Stimulated activated CD4-positive, alpha-beta T cell treated with anti-CD3 and anti-CD28 coated beads, Interleukin-1b, Interleukin-23, amount 100 ng/mL, for 4 hours (primary cell): ENCODE measurements at places on chromosomes 16 and 17.
A peak's percentile ranks its signal among the peaks of the same experiment; 100 is the strongest.

GRCh38 chr17:8220783-8221662 lies 10.6 kb upstream of the AURKB start:
- DNase-seq = peak; percentile 91

GRCh38 chr17:38562903-38563302 lies 42.8 kb downstream of the SRCIN1 start:
- DNase-seq = no peak

DNA sequence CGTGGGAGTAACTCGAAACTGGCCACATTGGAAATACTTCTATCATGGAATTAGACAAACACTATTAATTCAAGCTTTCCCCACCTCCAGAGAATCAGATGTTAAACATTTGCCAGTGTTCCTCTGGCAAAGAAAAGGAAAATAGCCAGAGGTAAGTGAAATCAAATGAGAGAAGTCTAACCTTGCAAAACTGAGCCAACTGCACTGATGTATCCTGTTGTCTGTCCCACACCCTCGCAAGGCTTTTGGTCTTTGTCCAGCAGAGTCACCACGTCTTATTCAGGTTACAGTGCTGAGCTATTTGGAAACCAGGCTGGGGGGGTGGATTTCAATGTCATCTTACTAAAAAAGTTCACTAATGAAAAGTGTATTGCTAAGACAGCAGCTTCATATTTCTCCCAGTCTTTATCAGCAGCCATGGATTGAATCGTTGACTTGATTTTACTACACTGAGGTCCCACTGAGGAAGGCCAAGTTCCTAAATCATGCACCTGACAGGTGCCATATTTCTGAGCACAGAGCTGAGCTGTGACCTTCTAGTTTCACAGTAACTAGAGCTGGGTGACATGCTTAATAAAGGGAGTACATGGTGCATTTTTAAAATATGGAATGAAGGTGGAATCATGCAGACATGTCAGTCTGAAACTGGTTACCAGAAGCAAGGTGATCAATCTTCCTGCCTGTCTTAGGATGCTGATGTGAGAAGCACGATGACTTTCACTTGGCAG lies 85.2 kb upstream of the HSBP1 start:
- DNase-seq = no peak

- no peak for DNase-seq
Measured at GRCh38 chr17:57136355-57136754, 51.3 kb downstream of the AKAP1 start.

- DNase-seq = no peak
Measured at GRCh38 chr17:36147601-36148000, 28.8 kb downstream of the TBC1D3B start.
